ENCODE measurements at places on chromosomes 2 and 18. TPM values are rescaled to one million over a fixed set of nuclear protein-coding genes. Genes with fewer than 3 reads are reported as not detected.

Gene ABCB11
- not detected for polyA plus RNA-seq

Gene PDCD1
- polyA plus RNA-seq, result 0.29 TPM

Gene HOXD1
- 1.3 TPM for polyA plus RNA-seq

- no peak for DNase-seq
These were observed 48.6 kb downstream of the SPATS2L start for GRCh38 chr2:200354833-200355751.

GRCh38 chr2:30628341-30628740 is 178.9 kb downstream of the CAPN13 start:
- no peak for DNase-seq

GRCh38 chr18:32906506-32907310 is 133.9 kb upstream of the KLHL14 start:
- DNase-seq, result no peak

GRCh38 chr2:230734247-230735175 is 21.9 kb downstream of the CAB39 start:
- no peak for DNase-seq

GRCh38 chr2:221245045-221245444 is 327.1 kb downstream of the EPHA4 start:
- no peak for DNase-seq

Data from muscle of back (tissue), 13 donors.